NCI-H1436 treated with DMSO at 0.1 percent for 48 hours (cell line): ENCODE measurements at places on chromosomes 4 and X.

DNA sequence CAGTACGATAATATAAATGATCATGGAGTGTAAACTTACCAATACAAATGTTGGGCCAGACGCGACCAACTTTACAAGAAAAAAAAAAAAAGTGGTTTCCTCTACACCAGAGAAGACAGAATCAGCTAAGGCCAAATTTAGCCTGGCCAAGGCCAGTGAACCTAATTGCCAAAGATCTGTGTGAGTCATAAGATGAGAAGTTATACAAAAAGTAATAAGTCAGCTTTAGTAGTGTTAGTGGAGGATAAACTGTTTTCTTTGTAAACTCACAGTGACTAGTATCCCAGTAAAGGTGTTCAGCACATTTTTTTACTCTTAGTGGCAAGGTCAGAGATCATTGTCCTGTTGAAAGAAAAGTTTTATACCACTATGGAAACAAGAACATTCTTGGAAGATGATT, 531.4 kb upstream of the TECRL start:
- no peak for DNase-seq

DNA sequence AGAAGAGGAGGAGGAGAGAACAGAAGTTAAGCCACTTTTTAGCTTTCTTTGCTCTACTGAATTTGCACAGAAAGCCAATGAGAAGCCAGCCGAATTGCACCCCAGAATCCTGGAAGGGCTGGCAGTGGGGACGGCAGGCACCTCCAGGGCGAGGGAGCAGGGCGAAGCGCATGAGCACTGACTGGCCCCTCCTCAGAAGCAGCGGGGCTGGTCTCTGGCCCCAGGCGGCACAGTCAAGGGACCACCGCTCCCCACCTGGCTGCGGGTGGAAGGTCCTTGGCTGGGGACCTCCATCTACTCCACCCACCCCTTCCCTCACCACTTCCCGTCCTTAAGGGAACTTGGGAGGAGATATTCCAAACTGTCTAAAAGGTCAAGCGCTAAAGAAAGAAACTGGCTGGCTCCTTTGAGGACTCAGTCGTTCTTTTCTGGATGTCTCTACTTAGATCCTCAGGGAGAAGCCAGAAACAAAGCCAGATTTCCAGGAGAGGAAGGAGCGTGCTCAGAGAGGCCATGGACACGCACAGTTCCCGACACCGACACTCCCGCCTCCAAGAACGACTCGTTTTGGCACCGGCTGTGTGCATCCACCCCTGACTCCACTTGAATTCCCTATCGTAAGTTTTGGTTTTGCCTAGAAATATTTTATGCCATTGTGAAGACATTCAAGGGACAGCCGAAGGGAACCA, 59.5 kb upstream of the CRMP1 start:
- DNase-seq, result no peak

DNA sequence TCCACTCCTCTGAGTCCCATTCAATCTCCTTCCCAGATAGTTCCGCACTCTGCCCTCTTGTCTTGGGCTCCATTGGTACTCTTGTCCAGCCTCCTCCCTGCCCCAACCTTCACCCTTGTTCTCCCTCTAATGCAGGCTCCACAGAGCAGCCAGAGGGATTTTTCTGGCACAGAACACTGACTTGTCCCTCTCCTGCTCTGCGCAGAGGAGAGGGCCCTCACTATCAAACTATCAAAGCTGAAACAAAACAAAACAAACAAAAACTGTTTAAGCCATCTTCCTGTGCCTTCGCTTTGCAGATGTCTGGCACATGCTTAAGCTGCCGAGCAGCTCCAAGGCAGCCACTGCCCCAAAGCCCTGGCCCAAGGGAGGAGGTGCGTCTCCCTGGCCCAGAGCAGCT, 2.9 kb downstream of the CNGA2 start:
- DNase-seq, result no peak

DNA sequence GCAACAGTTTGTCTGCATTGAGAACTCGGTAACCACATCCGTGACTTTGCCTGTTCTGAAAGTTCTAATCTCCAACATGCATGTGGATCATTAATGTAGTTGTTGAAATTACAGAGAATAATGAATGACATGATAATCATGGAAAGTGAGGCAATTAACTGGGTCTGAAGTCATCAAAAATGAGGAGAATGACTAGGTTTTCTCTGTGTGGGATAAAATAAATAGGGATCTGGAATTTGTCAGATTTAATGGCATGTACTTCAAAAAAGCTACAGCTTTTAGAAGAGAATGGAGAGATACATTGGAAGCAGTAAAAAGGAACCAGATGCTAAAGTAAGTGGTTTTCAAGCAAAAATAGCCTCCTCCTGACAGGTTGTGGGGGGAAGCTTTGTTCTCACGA, 59.3 kb downstream of the AFM start:
- no peak for DNase-seq

DNA sequence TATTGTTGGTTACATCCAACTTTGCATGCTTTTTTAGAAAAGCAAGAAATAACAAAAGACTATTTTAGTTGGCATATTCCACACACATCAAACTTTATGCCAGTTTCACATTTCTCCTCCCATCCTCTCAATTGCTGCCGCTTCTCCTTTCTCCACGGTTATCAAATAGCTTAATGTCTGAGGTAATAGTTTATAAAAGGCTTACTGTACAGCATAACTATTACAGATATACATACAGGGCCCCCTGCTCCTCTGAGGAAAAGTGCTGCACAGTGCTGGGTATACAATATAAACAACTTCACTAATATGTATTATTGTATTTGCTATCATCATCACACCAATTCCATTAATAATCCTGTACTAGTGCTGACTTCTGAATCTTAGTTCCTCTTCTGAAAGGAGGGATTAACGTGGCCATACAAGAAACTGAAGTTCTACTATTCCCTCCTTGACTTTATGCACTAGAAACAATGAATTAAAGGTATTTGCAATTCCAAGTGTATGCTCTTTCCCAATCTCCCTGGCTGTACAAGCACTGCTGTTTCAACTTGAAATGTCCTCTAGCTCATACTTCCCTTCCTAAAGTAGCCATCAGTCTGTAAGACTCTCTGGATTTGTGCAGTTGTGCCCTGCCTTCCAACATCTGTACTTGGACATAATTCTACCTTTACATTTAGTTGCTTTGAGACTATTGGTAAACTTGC, 2.5 kb downstream of the CCNI start:
- DNase-seq, result no peak

DNA sequence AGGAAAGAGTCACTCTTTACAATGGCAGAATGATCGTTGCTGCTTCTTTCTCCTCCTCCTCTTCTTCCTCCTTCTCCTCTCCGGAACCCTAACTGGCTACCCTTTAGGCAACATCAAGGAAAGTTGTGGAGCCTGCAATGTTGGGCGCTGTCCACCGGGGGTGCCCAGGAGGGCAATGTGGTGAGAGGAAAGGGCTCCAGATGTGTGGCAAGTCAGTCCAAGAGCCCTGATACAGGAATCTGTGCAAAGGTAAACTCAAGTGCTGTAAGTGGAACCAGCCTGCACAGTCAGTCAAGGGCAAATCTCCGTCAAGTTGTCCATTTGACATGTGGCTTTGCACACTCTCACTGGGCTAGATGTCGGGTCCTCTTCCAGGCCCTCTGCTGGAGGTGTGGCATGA, 2.8 kb downstream of the RTL5 start:
- DNase-seq, result no peak

DNA sequence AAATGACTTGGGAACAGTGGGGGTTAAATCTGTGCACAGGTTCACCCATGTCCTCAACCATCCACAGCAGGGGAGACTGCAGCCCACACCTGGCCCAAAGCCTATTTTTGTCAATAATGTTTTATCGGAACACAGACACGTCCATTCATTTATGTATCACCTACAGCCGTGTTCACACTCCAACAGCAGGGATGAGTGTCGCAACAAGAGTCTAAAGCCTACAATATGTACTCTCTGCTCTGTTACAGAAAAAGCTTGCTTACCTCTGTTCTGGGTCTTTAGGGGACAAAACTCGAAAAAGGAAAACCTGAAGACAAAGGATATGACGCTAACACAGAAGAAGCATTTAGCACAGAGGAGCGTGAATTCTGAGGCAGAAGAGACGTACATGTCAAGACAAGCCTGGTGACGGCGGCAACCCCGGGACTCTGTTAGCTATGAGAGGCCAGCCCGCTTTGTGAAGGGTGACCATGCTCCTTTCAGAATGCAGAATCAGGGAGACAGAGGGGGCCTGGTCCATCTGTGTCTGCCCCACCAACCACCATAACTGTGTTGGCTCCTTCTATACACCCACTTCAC, 45.5 kb downstream of the AFAP1 start:
- no peak for DNase-seq

DNA sequence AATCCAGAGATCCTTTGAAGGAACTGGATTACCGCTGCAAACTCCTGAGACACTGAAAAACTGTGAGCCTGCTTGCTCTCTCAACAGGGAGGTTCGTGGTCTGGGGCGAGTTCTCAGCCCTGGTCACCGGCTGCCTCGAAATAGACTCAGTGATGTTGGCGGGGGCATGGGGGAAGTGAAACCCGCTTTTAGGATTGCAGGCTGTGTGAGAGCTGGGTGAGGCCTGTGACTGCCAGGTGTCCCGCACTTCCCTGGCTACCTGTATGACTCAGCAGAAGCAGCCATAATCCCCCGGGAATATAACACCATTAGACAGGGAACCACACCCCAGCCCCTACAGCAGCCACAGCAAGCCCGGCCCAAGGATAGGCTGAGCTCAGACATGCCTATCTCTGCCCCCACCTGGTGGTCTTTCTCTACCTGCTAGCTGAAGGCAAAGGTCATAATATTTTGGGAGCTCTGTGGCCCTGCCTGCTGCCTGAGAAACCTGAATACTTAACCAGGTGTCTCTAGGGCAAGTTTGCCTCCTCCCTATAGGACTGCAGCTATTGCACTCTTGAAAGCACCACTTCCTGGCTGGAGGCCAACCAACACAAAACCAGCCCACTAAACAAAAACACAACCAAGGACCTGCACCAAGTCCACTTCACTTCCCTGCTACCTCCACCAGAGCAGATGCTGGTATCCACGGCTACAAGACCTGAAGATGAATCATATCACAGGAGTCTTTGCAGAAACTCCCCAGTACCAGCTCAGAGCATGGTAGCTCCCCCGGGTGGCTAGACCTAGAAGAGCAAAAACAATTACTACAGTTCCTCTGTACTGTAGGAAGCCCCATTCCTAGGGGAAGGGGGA, 202.0 kb downstream of the RRAGB start:
- DNase-seq, result no peak

DNA sequence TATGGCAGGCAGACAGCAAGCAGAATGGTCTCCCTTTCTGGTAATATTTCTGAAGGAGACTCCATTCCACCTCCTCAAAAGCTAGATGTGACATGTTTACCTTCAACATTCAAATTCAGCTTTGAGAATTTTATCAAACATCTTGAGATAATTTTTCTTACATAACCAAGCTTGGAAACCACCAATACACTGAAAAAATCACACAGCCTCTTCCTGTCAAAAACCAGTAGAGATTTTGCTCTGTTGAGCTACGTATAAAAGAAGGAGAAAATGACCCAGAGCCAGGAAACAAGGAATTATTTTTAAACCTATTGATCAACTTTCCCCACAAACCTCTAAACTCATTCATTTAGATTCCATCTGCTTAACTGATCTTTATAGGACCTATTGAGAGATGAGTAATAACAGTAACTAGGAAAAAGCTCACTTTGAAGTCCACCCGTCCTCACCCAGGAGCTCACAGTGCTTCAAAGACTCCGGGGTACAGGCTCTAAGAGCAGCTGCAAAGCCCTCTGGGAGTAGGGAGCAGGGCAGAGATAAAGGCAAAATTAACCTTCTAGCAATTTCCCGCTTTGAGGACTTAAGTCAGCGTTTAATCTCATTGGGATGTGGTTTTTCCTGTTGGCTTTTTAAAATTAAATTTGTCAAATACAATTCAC, 318.2 kb upstream of the RASGEF1B start:
- no peak for DNase-seq

DNA sequence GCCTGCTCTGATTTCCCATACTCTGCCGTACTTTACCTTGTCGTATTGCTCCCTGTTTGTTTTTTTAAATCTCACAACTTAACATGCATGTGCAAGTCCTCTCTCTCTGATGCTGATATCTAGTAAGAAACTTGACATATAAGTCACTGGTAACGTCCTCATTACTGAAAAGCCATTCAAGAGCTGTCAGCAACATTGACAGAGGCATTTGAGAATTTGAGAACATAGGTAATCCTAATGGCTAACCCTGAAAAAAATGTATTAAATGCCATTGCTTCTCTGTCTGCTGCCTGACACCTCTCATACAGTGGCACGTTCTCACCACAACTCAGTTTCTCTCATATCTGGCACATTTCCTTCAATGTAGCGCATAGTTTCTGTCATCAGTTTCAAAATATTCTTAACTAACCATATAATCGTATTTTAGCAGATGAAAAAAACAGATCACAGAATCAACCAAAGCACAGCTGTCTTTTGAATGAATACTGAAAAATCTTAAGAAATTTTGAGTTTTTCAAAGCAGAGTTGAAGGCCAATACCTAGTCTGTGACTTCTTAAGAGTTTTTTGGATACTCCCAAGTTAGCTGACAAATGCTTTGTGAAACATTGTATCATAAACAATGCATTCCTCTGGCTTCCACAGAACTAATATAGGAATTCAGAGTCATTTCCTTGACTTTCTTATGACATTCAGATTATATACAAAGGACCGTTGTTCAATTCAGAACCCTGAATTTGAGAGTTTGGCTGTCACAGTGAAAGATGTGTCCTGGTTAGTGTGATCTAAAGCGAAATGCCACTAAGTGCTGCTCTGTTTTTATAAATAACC, 996.4 kb downstream of the C4orf33 start:
- no peak for DNase-seq

DNA sequence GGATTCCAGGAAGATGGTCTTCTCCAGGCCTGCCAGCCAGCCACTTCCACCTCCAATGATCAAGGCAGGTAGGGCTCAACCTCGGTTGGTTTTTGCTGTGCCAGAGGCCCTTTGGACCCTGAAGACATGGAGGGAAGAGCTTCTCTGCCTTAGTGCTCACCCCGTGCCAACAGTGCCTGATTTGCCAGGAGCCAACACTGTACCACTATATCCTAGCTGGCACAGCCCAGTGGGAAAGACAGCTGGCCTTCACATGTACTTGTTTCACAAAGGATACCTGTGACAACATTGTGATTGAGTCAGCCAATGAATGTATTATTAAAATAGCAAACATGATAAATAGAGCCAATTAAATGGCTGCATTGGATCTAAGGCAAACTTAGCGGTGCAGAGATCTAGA, 51.9 kb upstream of the PRPS1 start:
- DNase-seq, result no peak

- no peak for DNase-seq
Measured at GRCh38 chrX:150688911-150689451, 4.2 kb upstream of the MTMR1 start.

DNA sequence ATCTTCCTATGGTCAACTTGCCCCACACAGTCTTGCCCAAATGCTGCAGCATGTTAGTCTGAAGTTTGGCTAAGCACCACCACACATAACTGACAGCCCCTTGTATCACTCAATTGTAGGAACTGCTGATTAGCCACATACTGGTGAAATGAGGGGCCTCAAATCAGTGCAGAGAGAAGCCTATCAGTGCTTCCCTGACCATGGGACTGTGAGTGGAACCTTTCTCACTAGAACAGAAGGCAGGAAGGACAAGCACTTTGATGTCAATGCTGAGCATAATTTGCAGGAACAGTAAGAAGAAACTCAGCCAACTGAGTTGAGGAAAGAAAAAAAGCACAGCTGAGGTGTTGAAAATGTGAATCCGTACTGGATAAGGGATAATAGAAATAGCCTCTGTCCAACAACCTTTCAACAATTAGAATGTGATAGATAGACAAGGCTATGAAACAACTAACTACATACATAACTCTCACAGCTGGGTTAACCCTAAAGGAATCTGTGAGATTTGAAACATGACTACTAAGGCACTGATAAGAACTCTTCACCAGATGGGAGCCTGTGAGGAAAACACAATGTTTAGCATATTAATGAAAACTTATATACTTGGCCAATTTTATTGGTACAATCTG, 136.6 kb upstream of the SH3RF1 start:
- DNase-seq, result no peak
